Globus pallidus (tissue), 1 donor: ENCODE measurements at places on chromosomes 6 and 20.

DNA sequence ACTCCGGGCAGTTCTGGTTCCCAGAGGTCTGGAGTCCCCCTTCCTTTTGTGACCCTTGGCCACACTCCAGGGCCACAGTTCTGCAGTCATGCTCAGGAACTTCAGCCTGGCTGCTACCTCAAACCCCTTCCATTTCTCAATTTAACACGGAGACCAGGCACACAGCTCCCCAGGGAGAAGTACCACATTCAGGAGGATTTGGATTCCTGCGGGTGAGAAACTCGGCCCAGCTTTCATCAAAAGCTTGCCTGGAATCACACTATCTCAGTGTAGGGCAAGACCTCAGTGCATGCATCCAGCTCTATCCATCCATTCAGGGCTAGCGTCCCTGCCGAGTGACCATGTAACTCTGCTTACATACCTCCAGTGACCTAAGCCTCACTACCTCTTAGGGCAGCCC is 16.8 kb upstream of the IP6K3 start:
- DNase-seq = no peak

GRCh38 chr6:4977468-4977867 is 26.4 kb downstream of the RPP40 start:
- DNase-seq = no peak

GRCh38 chr6:103983860-103984259 is 875.9 kb downstream of the HACE1 start:
- DNase-seq = no peak

- no peak for DNase-seq
Measured at GRCh38 chr6:147418523-147418922, 90.0 kb upstream of the SAMD5 start.
